ENCODE measurements at places on chromosomes 4 and X.

GRCh38 chrX:118498351-118498750 is 2.7 kb downstream of the DOCK11 start:
- DNase-seq: no peak

DNA sequence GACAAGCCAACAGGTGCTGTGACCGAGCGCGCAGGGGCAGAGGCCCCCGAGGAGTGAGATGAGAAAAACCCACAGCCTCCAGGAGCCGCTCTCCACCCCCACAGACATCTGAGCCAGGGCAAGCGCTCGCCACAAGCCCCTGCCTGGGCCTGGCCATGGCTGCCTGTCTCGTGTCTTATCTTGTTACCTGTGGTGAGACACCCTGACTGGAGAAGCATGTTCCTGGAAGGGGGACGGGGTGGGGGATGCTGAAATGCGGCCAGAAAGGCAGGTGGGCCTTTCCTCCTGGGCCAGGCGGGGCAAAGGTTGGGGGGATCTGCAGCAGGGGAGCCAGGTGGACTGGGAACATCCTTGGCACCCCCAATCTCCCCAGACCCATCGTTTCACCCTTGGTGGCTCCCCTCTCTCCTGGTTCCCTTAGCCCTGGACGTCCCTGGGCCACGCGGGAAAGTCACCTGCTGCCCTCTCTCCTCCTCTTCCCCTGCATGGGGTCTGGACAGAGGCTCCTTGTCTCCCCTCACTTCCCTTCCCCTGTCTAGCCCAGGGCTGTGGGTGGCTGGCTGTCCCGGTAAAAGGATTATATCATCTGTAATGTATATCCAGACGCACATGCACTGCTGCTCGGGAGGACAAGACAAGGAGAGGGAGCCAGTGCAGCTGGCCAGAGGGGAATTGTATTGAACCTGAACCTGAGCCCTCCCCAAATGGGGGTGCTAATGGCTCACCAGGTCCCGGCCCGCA is 8.4 kb upstream of the DUSP9 start:
- DNase-seq: no peak

- no peak for DNase-seq
Observed at GRCh38 chrX:23900220-23900797, 7.4 kb downstream of the APOO start.

- no peak for DNase-seq
Observed at GRCh38 chr4:38509551-38509950, 154.4 kb upstream of the KLF3 start.

DNA sequence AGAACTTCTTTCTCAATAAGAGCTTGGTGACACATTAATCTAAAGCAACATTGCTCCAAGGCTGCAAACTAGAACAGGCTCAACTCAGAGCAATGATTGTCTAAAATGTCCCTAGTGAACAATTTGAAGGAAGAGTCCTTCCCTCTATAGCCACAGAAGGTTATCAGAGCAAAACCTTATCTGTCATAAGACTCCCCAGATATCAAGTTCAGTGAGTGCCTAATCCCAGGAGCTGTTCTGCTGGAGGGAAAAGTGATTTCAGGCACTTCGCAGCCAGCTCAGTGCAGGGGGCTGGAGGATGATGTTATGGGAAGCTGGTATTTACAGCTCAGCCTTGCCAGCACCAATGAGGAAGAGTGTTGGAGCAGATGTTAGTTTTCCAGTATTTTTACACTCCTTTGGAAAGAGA is 497.5 kb downstream of the INPP4B start:
- DNase-seq: no peak

GRCh38 chrX:48894891-48895290 is 2.7 kb downstream of the TIMM17B start:
- no peak for DNase-seq

DNA sequence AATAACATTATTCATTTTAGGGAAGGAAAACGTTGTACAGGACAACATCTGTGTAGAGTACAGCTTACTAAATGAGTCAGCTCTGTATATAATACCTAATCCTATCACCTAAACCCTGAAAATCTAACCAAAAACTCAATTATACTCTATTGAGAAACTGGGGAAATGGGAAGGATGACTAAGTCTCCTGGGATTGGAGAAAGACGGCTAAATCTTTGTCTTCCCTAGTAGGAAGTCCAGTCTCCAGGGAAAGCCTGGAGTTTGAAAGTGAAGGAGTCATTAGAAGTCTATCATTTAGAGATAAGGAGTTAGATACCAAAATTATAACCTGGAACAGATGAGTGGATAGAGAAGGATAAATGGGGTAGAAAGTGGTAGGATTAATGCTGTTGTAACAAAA is 286.5 kb downstream of the STK32B start:
- DNase-seq: no peak

All from left forelimb (tissue), 1 donor.